Activated CD8-positive, alpha-beta memory T cell treated with anti-CD3 and anti-CD28 coated beads, Interleukin-2, amount 10 ng/mL, durations not matched to agents 7 days and 5 days (primary cell): ENCODE measurements at places on chromosomes 2 and 18. TPM values are rescaled to one million over a fixed set of nuclear protein-coding genes. Genes with fewer than 3 reads are reported as not detected.

Gene RAB1A
- 78.3 TPM for total RNA-seq

Gene NTSR2
- total RNA-seq, result not detected

Gene OR6B2
- total RNA-seq, result not detected

Gene UPP2
- total RNA-seq, result not detected

Gene DSG3
- total RNA-seq, result not detected

DNA sequence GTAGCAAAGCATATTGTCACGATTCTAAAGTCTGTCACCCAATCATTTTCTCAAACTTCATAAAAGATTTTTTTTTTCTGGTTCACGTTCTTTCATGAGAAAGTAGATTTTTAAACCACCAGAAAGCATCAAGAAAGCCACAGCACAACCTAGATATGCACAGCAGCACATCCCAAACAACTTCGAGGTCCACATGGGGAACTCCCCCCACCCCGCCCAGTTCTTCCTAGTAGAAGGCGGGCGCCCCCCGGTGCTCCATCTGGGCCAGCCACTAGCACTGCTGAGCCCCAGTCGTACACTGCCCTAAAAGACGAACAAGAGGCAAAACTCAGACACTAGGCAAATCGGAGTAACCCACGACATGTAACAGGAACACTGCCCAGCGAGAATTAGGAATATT, 15.5 kb downstream of the HDLBP start:
- DNase-seq, result peak; percentile 57
